ENCODE measurements at places on chromosomes 5 and 9.

DNA sequence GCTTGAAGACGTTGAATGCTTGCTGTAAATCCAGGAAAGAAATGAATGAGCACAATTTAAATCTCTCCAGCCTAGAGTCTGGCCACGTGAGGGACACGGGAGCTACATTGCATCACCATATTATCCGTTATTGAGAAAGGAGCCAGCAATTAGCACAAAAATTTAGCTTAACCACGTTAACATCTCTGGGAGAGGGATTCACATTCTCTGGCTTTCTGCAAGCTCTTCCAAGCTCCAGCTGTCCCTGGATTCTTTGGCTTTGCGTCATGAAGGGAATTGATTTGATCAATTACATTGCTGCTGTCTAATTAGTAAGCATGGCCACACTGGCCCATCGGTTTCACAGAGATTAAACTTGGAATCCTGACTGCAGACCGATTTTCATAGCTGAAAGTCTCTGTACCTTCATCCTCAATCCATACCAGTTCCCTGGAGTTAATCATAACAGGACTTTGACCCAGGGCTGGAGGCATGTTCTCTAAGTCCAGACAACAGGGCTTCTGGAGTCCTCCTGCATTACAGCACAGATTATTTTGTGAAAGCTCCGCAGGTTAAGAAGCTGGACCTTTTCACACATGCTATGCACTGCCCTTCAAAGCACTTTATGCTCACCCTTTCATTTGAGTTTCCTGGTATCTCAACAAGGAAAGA is 31.6 kb downstream of the ADRA1B start:
- no peak for DNase-seq

- no peak for DNase-seq
Measured at GRCh38 chr9:34253460-34253837, 74.6 kb downstream of the UBAP1 start.

DNA sequence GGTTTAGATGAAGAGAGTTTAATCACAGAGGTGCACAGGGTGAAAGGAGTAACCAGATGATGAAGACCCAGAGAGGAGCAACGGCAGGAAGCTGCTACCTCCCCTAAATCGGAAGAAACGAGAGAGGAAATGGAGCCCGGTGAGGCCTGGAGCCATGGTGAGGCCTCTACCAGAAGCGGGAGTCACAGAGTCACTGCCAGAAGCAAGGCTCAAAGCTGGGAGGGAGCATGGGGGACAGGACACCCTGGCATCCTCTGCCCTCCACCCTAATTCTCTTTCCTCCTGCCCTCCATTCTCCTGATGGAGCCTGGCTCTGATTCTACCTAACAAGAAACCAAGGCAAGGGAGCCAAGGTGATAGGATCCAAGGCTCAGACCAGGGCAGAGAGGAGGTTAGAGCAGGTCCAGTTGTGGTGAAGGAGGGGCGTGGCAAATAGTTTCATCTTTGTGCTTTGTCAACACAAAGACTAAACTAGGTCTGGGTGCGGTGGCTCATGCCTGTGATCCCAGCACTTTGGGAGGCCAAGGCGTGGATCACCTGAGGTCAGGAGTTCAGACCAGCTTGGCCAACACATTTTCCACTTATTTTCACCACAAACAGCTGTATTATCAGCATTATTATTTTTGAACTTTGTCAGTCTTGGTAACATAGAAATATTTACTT is 134.4 kb upstream of the RAI14 start:
- DNase-seq, result no peak

GRCh38 chr9:128554155-128554862 is 1.9 kb downstream of the SPTAN1 start:
- DNase-seq, result peak; percentile 58

DNA sequence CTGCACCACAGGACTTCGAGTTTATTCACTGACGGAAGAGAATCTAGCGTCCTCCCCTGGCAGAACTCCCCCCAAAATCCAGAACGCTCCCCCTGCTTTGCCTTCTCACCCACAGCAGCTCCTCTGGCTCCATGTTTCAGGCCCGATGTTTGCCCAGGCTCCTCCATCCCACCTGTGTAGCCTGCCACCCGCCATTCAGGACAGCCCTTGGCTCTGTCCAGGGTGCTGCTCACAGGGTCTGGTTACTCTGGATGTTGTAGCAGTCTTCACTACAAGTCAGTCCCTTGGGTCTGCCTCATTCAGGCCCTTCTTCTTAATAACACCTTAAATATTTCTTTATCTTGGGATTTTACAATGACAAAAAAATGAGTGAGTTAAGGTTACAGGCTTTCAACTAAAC is 41.3 kb upstream of the SV2C start:
- DNase-seq, result peak; percentile 23

DNA sequence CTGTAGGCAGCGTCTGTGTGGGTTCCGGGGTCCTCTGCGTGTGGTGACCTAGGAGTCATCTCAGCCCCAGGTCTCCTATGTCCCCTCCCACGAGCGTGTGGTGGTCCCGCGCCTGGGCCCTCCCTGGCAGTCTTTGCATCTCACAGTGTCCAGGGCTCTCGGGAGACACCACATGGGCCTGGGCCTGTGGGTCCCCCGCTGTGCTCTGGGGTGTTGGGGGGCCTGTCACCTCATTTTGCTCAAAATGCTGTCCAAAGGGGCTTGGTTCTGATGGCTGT is 27.1 kb downstream of the CEP72 start:
- no peak for DNase-seq

DNA sequence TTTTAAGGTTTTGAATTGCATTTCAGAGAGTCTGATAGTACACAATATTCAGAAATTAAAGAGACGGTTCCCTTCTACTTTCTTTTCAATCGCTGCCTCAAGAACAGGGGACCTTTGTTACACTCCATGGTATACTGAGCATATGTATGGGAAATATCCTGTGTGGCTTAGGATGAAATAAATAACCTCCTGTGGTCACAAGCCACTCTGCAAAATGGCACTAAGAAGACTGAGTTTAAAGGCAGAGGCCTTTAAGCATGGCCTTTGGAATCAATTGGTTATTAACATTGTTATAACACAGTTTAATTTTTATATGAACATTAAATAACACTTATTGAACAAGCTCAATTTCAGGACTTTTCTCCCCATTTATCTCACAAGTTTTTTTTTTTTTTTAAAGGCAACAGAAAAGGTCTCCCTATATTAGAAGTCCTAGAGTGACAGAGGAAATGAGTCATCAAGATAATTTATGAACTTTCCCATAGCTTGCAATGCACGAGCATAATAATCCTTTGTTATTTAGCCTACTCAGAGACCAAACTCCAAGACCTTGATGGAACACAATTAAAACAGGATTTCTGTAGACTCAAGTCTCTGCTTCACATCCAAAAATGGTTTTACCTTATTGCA is 341.9 kb downstream of the TMEM167A start:
- DNase-seq, result no peak

- no peak for DNase-seq
Measured at GRCh38 chr9:72043576-72043975, 16.8 kb downstream of the C9orf57 start.

DNA sequence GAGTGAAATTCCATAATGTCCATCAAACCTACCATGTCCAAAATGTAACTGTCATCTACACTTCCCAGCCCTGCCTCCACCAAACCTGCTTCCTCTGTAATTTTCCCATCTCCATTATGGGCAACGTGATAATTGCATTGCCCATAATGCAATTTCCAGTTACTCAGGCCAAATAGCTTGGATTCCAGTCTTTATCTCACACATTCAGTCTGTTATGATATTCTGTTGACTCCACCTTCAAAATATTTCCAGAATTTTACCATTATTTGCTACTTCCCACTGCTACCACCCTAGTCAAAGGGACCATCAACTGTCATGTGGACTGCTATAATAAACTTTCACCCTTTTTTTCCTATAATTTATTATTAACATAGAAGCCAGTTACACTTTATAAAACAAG is 256.0 kb downstream of the CWC27 start:
- DNase-seq, result no peak

DNA sequence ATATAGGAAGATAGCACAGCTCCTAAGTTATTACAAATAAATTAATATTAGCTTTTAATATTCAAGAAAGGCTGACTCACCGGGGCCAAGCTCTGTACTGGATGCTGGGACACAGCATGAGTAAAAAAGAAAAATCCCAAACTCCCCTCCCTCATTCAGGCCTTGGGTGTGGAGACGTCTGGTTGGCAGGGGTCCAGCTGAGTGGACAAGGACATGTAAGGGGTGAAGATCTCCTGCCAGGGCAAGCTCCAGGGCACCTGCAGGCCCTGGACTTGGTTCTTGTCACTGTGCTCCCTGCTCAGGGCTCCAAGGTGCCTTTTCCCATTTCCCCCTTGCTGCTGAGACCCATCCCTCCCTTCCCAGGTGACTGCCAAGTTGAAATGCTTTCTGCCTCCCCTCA is 388.5 kb downstream of the ENC1 start:
- no peak for DNase-seq

- DNase-seq, result peak; percentile 11
Measured at GRCh38 chr5:118095115-118095514, 893.2 kb downstream of the DTWD2 start.

DNA sequence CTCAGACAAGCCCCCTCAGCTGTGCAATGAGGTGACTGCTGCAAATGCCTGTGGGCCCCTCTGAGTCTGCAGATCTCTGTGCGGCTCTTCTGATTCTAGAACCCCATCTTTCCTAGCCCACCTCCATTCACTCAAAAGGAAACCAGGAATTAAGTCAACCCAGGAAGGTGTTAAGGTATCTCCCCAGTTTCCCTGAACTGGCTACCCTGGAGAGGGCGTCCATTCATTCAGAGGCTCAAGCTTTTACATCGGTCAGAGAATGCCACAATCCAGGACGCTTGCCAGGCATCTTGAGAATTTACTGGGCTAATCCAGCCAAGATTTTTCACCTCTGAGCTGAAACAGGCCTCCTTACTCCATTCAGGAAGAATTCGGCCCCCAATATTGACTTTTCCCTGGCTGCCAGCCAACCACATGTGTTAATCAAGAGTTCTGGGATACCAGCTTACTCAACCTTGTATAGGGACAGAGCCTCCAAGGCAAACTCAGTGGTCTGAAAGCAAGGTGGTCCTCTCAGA is 889 bp upstream of the ADAMTS12 start:
- peak; percentile 27 for DNase-seq

DNA sequence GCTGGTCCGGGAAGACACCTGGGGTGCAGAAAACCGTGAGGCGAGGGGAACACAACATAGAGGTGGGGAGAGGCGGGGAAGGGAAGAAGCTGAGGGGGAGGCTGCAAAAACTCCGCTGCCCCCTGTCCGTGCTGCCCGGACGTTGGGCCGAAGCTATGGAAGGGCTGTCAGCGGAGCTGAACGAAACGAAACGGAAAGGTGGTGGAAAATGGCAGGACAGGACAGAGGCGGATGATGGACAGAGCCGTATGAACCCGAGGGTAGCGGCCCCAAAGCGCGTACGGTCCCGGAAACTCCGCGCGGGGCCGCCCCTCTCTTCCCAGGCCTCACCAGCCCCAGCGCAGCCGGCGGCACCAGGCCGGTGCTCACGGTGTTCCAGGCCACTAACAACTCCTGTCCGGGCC is 272 bp downstream of the ANAPC2 start:
- no peak for DNase-seq

GRCh38 chr5:60161340-60161934 is 267.9 kb upstream of the PDE4D start:
- DNase-seq, result no peak

GRCh38 chr9:124291801-124292396 is 34.1 kb downstream of the NEK6 start:
- DNase-seq, result no peak

DNA sequence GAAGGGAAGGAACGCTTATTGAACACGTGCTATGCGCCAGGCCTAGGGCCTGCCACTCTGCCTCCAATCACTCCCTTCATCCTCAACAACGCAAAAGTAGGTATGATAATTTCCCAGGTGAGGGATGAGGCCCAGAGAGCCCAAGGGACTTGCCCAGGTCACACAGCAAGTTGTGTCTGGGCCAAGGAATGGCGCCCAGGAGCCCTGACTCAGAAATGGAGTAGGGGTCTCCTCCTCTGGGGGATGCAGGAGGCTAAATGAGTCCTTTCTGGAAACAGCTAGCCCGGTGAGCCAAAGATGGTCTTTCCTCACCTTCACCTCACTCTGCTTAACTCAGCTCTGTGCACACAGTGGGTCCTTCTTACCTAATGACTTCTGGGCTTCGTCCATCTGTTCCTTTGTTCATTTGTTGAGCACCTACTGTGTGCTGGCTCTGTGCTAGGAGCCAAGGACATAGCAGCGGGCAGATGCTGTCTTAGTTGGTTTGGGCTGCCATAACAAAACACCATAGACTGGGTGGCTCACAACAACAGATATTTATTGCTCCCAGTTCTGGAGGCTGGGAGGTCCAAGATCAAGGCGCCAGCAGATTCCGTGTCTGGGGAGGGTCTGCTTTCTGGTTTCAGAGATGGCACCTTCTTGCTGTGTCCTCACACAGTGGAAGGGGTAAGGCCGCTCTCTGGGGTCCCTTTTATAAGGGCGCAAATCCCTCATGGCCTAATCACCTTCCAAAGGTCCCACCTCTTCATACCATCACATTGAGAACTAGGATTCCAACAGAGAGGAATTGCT is 22.3 kb upstream of the NEURL1B start:
- DNase-seq, result no peak

DNA sequence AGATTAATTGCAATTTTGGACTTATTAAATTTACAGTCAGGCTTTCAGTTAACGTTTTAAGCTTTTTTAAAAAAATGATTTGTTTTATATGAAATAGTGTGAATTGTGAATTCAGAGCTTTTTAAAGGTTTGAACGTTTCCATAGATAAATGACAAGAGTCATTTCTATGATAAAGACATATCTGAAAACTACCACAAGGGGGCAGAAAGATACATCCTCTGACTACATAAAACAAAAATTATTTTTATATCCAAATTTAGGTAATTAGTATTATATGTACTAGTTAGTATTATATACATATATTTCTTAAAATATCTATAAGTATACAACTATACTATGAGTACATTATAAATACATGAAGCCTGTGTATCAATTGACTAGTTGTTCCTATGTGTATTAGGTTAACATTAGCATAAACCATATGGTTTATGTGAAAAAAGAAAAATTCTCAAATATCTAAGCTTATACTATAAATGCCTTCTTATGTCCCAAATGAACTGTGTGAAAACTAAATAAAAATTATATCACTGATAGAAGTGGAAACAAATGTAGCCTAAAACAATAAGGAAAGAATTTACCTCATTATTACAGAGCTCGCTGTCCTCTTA is 155.2 kb downstream of the MEF2C start:
- no peak for DNase-seq

- no peak for DNase-seq
Measured at GRCh38 chr9:104025945-104026344, 68.2 kb upstream of the SMC2 start.

- no peak for DNase-seq
Measured at GRCh38 chr9:72863456-72864094, 89.3 kb downstream of the ALDH1A1 start.

- no peak for DNase-seq
Measured at GRCh38 chr5:180118391-180118791, 46.8 kb upstream of the RNF130 start.

DNA sequence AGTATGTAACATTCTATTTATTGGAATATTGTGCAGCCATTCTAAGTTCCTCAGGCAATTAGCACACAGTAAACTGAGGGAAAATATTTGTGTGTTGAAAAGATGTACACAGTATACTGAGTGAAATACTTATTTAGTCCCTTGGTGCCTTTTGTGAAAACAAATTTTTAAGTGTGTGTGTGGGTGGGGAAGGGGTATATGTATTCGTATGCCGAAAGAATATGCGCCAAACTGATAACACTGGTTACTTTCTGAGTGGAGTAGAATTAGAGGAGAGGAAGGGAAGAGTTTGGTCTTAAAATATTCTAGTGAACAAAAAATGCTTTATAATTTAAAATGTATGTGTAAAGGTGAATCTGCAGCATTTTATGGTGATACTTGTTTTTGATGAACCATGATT is 3.1 kb downstream of the DCP2 start:
- no peak for DNase-seq

GRCh38 chr5:168350315-168350714 is 58.9 kb downstream of the WWC1 start:
- DNase-seq, result no peak
